ENCODE measurements at places on chromosomes 1 and 21.

DNA sequence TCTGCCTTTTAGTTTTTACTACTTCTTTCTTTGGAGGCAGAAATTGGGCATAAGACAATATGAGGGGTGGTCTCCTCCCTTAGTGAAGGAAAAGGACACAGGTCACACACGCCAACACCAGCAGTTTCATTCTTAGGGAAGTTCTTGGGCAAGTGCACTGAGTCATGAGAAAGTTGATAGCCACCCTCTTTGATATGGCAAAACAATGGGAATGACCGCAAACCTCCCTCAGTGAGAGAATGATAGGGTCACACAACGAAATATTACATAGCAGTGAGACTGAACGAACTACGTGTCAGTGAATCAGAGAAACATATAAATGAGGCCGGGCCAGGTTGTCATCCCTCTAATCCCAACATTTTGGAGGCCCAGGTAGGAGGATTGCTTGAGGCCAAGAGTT lies 20.0 kb downstream of the IL6R start:
- no peak for DNase-seq

GRCh38 chr1:229004066-229004833 lies 266.7 kb upstream of the RAB4A start:
- no peak for DNase-seq

DNA sequence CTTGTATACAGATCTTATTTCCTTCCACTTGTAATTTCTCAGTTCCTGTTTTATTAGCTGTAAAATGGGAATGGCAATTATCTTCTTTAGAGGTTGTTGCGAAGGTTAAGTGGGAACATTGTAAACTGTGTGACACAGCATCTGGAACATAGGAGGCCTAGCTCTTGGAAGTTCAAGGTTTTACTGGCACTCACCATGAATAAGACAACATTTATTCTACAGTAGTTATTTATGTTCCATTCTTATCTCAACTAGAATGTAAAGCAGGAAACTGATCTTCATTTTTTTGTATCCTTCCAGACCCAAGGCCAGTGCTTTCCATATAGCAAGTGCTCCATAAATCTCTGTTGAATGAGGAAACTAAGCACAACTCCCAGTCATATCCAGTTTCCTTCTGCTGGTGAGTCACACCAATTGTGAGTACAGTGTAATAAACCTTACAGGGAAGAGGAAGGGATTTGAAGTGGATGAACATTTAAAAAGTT lies 1.4 kb downstream of the BCL10 start:
- DNase-seq, result no peak

DNA sequence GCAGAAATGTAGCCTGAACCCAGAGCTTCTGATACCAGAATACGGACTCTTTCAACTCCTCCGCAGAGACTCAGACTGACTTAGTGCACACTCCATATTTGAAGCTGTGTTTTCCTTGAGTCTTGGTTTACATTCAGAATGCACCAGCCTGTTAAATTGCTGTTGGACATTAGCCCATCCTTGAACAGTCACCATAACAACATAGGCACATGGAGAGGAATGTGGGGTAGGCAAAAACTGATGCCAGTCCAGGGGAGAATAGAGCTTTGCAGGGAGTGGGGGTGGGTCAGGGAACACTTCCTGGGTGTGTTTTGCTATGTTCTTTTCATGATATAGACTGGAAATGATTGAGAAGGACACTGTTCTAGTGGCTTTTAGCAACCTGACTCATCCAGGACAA lies 76.3 kb upstream of the CACNA1E start:
- DNase-seq, result no peak

GRCh38 chr1:151840421-151840820 lies 801 bp upstream of the C2CD4D start:
- DNase-seq, result no peak

GRCh38 chr1:1874901-1875300 lies 16.0 kb downstream of the GNB1 start:
- no peak for DNase-seq

- DNase-seq, result no peak
Observed at GRCh38 chr1:147089457-147089856, 82.8 kb downstream of the PRKAB2 start.

GRCh38 chr1:157961805-157962762 lies 31.4 kb upstream of the KIRREL1 start:
- DNase-seq, result no peak
